ENCODE measurements at places on chromosomes 11 and 22.
A peak's percentile ranks its signal among the peaks of the same experiment; 100 is the strongest.

GRCh38 chr11:113131036-113131775 is 170.0 kb downstream of the NCAM1 start:
- no peak for DNase-seq

GRCh38 chr22:19319281-19319680 is 27.8 kb upstream of the CLTCL1 start:
- no peak for DNase-seq

GRCh38 chr11:69891421-69892236 is 72.4 kb upstream of the FGF3 start:
- peak; percentile 80 for DNase-seq

DNA sequence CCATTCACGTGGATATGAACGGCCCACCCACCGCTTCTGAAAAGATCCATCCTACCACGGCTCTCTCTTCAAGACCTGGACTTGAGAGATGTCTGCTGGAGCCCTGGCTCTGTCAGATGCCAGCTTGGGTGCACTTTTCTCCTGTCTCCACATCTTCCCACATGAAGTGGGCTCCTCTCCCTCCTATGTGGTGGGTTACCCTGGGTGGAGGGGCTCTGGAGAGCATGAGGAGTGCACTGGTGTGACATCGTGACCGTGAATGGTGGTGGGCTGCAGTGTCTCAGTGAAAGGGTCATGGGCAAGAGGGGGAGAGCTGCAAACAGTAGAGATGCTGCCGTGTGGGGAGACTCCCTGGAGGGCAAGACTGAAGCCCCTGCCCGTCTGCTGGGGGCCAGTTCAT is 76.4 kb downstream of the CTTN start:
- no peak for DNase-seq

- no peak for DNase-seq
Observed at GRCh38 chr11:30960387-30960992, 374.3 kb upstream of the MPPED2 start.

GRCh38 chr11:2586087-2586792 is 113.6 kb downstream of the KCNQ1OT1 start:
- DNase-seq: no peak

GRCh38 chr22:49587421-49587820 is 240.3 kb downstream of the BRD1 start:
- DNase-seq: no peak

DNA sequence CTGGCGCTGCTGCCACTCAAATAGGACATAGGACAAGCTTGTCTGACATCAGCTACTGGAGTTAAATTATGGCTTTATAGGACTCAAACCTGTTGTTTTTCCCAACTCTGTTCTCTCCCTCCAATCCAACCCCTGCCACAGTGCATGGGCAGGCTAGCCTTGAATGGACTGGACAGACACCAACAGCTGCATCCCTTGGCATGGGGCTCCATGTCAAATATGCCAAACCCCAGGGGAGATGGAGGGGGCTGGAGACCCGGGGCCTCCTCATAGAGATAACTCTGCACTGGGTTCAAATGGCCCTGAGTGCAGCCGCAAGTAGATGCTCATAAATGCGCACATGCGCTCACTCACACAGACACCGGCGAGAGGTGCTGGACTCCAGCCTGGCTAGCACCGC is 28.9 kb downstream of the CD5 start:
- DNase-seq: no peak

Data from colonic mucosa (tissue), 4 donors.